Fibroblast of skin of back (primary cell): ENCODE measurements at places on chromosomes 3 and 15.

- no peak for DNase-seq
These were observed 79.5 kb downstream of the ZNF280D start for GRCh38 chr15:56653787-56654186.

GRCh38 chr15:68158046-68158628, 47.0 kb downstream of the CALML4 start:
- peak; percentile 22 for DNase-seq

DNA sequence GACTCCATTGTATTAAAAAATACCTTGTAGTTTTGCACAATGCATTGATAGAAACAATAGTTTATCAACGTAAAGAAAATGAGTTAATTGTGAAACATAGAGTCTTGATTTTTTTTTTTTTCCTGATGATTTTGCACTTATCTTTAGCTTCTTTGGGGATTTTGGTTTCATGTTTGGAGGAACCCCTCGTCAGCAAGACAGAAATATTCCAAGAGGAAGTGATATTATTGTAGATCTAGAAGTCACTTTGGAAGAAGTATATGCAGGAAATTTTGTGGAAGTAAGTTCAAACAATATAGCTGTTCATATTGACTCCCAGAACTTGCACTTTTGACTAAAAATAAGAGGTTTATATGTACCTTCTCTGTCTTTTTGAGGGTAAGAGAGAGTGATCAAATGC, 7.0 kb downstream of the DNAJB11 start:
- no peak for DNase-seq

- peak; percentile 74 for DNase-seq
These were observed 193.5 kb downstream of the FOXP1 start for GRCh38 chr3:71389911-71390573.

GRCh38 chr3:187740421-187741399, 4.6 kb downstream of the BCL6 start:
- DNase-seq, result peak; percentile 65

- no peak for DNase-seq
These were observed 16.9 kb downstream of the TMEM43 start for GRCh38 chr3:14141602-14142341.

- DNase-seq, result no peak
These were observed 52.1 kb downstream of the TM2D3 start for GRCh38 chr15:101600035-101600434.

GRCh38 chr15:55820043-55820442, 77.1 kb upstream of the PRTG start:
- no peak for DNase-seq

- no peak for DNase-seq
These were observed 407.7 kb upstream of the C2CD4B start for GRCh38 chr15:62572797-62573196.

GRCh38 chr15:99718421-99718820, 14.8 kb downstream of the LYSMD4 start:
- no peak for DNase-seq

DNA sequence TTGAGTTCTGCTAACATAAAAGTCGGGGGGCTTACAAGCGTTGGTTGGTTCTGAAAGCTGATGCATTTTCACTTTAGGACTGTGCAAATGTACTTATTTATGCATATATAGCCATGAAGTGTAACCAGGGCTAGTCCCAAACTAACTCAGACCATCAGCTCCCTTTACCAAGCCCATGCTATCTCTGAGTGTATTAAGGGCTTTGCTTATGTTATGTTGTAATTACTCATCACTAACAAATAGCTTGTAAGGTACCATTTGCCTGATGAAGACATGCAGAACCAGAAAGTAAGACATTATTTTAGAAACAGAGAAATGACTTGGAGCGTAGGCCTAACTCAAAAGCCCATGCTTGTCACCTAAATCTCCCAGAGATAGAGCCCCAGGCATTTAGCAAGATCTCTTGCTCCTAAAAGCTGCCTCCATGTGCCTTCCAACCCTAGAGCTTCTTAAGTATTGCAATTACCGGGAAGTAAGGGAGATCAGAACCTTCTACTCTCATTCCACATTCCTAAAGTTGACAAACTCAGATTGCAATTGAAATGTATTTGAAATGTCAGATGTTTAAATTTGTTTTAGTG, 362.9 kb upstream of the RBMS3 start:
- DNase-seq, result no peak

DNA sequence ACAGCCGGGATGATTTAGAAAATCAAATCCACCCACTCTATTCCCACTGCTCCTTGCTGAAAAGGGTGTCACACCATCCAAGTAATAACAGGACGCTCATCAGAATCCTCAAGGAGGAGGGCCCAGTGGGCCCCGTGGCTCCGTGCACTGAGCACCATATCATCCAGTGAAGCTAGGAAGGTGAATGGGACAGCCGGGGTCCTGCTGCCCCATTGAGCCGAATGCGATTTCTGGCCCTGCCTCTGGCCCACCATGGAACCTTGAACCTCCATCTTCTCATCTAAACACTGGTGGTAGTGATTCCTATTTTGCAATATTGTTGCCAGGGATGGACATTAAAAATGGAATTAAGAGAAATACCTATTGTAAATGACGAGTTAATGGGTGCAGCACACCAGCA, 99.1 kb upstream of the SLC6A11 start:
- DNase-seq, result no peak

GRCh38 chr3:38348903-38349302, 2.3 kb downstream of the XYLB start:
- DNase-seq, result peak; percentile 60

DNA sequence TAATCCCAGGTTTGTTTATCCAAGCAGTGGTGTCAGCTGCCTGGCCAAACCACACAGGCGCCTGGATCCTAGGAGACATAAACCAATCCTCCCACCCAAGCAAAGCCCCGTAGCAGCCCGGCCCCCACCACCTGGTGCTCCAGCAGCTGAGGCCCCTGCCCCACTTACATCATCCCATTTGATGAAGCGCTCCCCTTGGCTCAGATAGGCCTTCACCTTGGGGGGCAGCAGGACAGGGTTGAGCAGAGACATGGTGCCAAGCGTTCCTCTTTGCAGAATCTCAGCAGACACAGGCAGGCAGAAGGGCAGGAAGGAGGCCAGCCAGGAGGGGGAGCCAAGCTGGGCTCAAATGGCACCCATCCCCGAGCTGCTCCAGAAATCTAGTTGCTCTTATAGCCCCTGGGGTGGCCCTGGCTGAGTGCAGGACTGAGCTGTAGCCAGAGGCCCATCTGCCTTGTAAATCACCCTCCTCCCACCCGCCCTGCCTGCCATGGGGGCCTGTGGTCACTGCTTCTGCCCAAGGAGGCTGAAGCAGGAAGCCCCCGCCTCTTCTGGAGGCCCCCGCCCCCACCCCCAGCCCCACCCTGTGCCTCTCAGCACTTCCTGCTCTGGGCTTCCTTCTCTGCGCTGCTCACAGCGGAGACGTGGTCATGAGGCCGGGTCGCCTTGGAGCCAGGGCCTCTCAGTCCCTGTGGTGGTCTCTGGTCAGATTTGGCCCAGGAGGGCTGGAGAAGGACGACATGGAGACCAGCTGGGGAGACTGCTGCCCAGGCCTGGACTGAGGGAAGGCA, at the start of gene PLCB2:
PLCB2 (minus strand) TSS at position 515 of the 791 bp plus-strand sequence; CDS start at position 252, 263 bp downstream.
- no peak for DNase-seq

- no peak for DNase-seq
These were observed 366.8 kb upstream of the GBE1 start for GRCh38 chr3:82128271-82128670.

DNA sequence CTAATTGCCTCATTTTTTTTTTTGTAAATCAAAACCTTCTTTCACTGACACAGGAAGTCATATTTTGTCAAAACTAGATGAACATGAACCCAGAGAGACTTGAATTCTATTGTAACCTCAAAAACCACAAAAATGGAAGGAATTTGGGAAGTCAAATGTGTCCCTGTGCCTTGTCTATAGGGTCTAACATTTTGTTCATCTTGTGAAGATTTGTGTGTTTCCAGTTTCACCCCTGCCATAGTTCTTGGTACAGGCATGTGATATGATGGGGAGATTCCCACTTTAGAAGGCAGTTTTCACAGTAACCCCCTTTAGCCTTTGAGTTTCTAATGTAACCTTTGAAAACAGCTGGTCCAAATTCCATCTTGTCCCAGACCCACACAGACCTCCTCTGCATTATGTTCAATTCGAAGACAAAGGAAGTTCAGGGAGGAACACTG, 318.5 kb upstream of the ADAMTS9 start:
- DNase-seq, result peak; percentile 92

DNA sequence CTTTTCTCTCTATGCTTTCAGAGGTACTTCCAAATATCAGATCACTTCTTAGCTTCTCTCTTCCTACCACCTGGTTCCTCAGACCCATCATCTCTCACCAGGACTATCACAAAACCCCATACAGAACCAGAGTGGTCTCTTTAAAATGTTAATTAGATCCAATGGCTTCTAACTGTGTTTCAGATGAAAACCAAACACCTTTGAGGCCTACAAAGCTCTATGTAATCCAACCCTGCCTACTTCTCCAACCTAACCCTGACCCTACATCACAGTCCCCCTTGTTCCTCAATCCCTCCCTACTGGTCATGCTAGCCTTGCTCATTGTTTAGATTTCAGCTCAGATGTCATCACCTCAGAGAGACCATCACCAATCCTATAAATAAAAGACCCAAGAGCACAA, 34.8 kb downstream of the SUMF1 start:
- no peak for DNase-seq

- no peak for DNase-seq
These were observed 121.1 kb downstream of the PDCD6IP start for GRCh38 chr3:33919312-33920120.

DNA sequence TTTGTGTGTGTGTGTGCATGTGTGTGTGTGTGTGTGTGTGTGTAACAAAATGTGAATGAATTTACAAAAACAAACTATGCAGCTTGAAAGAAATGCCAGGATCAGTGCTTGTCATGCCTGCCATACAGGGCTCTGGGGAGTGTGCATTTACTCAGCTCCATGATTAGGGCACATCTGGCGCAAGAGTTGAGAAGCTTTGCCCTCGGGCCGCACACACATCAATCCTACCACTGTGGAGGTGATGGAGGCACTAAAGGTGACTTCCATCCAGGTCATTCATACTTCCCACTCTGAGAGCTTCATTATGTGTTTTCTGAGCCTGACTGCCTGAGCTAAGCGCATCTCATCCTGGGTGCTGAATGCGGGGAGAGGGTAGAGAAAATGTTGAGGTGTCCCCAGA, 72.0 kb upstream of the ZBED2 start:
- DNase-seq, result no peak

GRCh38 chr3:127822682-127823425, 539 bp upstream of the MGLL start:
- DNase-seq, result peak; percentile 25

DNA sequence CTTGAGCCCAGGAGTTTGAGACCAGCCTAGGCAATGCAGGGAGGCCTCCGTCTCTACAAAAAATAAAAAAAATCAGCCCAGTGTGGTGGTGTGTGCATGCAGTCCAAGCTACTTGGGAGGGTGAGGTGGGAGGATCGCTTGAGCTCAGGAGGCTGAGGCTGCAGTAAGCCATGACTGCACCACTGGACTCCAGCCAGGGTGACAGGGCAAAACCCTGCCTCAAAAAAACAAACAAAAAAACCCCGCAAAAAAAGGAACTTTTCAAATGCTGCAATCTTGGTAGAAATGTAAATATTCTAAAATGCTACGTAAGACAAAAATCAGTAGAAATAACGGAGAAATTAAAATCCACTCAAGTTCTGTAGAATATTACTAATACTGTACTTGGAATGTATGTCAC, 108.1 kb upstream of the MELTF start:
- no peak for DNase-seq

GRCh38 chr3:31086698-31087097, 192.2 kb upstream of the GADL1 start:
- no peak for DNase-seq

DNA sequence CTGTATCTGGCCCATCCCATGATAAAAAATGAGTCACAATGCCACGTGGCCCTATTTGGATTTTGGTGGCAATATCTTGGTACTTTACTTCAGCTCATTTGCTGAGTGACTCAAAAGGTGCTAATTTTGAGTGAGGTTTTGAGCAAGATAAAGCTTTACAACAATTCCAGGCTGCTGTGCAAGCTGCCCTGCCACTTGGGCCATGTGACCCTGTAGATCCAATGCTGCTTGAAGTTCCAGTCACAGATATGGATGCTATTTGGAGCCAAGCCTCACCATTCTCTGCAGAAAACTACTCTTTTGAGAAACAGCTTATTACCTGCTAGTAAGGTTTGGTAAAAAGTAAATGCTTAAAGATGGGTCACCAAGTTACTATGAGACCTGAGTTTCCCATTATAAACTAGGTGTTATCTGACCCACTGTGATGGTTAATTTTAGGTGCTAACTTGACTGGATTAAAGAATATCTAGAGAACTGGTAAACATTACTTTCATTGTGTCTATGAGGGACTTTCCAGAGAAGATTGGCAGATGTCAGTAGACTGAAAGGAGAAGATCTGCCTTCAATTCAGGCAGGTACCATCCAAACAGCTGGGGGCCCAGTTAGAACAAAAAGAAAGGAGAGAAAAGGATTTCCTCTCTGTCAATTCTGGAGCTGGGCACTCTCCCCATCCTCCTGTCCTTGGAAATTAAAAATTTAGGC, 1083.9 kb downstream of the DIPK2A start:
- no peak for DNase-seq

GRCh38 chr3:14678015-14678503, 3.1 kb downstream of the C3orf20 start:
- DNase-seq, result no peak

DNA sequence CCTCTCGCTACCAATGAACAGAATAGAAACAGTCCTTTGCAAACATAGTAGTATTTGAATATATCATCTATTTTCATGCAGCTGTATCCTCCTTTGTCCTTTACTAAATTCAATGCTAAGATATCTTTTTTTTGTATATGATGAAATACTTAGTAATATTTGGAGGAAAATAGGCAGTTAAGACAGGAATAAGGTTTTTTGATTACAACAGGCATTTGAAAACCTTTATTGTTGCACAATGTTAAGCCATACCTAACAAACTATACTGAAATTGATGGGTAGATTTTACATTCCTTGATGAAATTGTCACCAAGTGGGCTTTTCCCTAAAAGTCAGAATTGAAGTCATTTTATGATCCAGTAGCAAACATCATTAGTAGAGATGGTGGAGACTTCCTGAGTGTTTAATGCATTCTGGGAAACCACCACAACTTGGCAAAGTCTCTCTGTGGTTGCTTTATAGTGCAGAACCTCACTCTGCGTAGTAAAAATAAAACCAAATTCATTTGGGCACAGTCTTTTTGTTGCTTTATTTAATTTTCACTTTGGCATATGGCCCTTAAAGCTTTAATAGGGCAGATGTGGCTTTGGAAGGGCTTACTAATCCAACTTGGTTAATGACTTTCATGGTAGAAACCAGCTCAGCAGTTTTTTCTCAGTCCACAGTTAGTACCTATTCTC, 216.0 kb downstream of the DIPK2A start:
- peak; percentile 21 for DNase-seq

GRCh38 chr3:196321162-196321561, 3.1 kb upstream of the DYNLT2B start:
- DNase-seq, result no peak
